ENCODE measurements at places on chromosomes 2 and 18.

DNA sequence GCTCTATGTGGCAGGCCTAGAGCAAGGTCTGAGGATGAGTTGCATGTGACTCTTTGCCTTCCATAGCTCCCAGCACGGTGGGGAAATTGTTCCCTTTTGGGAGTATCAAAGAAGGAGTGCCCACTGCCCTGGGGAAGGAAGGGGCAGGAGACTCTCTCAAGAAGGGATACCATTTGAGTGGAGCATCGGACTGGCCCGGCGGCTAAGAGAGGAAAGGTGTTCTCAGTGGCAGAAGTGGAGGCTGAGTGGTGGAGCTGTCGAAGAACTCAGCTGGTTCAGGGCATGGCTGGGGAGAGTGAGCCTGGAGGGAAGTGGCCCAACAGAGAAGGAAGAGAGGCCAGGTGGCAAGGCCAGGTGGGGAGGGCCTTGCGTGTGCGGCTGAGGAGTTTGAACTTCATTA lies 235.2 kb downstream of the DYSF start:
- no peak for DNase-seq

DNA sequence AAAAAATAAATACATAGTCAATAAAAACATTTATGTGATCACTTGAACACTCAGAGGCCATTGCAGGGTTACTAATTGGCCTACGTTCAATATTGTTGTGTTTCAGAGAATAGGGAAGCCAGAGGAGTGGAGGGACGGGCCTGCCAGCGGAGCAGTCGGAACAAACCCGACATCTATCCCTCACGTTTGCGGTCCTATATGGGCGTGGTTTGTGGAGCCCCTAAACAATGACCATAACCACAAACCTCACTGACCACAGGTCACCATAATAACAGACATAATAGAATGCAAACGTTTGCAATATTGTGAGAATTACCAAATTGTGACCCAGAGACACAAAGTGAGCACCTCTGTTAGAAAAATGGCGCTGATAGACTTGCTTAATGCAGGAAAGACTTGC lies 19.5 kb upstream of the ZNF516 start:
- no peak for DNase-seq

DNA sequence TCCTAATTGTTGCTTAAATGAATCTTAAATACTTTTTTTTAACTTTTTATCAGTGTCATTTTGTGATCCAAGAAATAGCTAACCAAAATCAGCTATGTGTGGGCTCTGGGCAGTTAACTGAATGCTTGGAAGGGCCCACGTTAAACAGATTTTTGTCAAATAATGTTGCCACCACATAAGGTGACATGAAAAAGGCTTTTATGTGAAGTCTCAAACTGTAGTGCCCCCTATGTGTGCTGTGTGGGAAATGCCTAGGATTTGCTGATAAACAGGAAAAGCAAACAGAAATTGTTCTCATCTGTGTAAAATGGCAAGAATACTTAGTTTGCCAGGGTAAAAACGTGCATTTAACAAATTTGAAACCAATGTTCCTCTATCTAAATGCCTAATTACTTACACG lies 242.2 kb downstream of the ZNF516 start:
- no peak for DNase-seq

GRCh38 chr18:72375618-72376017 lies 168.5 kb downstream of the CBLN2 start:
- DNase-seq: no peak

- DNase-seq: peak; percentile 77
Measured at GRCh38 chr2:232444409-232445148, 11.4 kb upstream of the ALPI start.

GRCh38 chr18:75293591-75293990 lies 83.0 kb downstream of the TSHZ1 start:
- no peak for DNase-seq

DNA sequence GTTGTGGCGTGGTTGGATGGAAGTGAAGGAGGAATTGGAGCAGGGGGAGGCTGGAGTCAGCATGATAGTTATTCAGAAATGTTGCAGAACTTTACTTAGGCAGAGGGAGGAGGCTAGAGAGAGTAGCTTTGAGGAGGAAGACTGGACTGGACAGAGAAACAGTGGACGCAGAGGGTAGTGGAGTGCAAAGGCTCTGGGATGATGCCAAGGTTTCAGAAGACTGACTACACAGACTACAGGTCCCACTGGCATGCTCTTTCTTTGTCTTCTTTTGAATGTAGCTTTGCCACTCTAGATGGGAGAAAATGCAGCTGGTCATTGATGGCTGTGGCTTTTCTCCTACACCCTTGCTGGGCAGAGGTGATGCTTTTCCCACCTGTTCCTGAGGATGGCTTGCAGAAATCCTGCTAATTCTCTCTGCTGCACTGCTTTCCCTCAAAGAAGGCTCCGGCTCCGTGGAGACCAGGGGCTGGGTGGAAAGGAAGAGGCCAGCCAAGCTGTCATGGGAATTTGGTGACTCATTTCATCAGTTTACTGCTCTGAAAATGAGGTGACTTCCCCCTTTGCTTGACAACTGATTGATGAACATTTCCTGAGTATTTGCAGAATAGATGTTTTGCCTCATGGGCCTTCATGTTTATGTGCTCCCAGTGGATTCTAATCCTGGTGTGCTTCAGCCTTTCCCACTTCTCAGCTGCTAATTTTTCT lies 42.4 kb downstream of the MEIS1 start:
- DNase-seq: no peak

GRCh38 chr2:109345653-109346480 lies 216.9 kb downstream of the SH3RF3 start:
- no peak for DNase-seq

DNA sequence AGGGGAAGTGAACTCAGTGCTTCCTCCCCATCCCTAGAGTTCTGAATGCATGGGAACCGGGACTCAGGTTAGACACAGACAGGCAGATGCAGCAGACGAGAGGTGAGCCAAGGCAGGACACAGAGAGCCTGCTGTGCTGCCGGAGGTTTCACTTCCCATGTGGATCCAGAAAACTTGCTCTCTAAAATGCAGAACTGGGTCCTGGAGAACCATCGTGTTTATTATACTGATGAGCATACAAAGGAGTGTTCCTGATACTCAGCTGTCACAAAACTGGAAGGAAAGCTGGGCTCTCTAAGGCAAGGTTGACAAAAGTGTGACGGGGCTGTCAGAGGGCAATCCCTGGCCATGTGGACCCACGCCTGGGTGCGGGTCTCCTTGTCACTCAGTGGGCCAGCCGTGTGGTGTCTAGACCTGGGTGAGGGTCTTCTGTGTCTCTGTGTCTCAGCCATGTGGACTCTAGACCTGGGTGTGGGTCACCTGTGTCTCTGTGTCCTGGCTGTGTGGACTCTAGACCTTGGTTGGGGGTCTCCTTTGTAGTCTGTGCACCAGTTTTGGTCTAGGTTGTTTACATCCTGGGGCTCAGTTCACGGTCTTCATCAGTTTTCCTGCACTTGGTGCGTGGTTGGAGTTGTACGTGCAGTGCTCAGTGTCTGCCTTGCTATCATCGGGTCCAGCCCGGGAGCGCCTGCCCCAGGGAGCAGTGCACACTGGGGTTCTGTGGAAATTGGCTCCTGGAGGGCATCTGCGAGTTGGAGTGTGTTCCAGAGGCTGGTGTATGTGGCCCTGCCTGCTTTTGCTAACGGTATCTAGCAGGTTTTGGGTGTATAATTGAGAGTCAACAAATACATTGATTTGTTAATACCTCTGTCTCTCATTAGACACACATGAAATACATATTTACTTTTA lies 141.1 kb downstream of the ATP9B start:
- no peak for DNase-seq

- DNase-seq: no peak
Measured at GRCh38 chr18:59359576-59359952, 499 bp upstream of the LMAN1 start.

GRCh38 chr2:157931542-157931941 lies 55.4 kb upstream of the ACVR1 start:
- DNase-seq: no peak

DNA sequence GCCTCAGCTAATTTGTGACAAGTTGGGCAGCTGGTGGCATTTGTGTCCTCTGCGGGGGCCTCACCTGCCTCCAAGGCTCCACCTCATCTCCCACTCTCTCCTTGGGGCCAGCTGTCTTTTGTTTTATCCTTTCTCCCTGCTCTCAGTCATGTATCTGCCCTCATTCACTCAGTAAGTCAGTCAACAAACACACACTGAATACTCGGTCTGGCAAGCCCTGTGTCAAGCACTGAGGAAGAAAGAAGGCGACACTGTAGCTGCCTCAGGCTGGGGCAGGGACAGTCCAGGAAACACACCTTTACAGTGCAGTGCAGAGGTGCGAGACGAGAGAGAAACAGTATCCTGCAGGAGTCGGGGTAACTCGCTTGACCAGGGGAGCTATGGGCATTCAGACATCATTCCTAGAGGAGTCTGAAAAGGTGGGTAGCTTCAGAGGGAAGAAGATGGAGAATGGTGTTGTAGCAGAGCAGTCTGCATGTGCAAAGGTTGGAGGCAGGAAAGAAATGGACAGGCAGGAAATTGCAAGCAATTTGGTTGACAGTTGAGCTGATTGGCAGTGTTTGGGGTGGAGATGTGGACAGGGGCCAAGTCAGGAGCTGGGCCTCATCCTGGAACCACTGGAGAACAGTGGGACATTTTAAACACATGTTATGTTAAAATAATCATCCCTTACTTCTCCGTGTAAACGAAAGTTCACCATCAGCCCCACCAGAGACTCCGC lies 34.9 kb downstream of the SCTR start:
- no peak for DNase-seq

GRCh38 chr18:2847317-2848246 lies 776 bp downstream of the EMILIN2 start:
- peak; percentile 77 for DNase-seq

- peak; percentile 65 for DNase-seq
Measured at GRCh38 chr18:48676346-48676745, 137.5 kb downstream of the CTIF start.

- DNase-seq: no peak
Measured at GRCh38 chr2:174337337-174338146, 2.8 kb downstream of the SP9 start.

GRCh38 chr18:2441544-2441943 lies 129.8 kb downstream of the METTL4 start:
- DNase-seq: no peak

GRCh38 chr2:226832061-226832460 lies 3.8 kb upstream of the RHBDD1 start:
- peak; percentile 12 for DNase-seq

DNA sequence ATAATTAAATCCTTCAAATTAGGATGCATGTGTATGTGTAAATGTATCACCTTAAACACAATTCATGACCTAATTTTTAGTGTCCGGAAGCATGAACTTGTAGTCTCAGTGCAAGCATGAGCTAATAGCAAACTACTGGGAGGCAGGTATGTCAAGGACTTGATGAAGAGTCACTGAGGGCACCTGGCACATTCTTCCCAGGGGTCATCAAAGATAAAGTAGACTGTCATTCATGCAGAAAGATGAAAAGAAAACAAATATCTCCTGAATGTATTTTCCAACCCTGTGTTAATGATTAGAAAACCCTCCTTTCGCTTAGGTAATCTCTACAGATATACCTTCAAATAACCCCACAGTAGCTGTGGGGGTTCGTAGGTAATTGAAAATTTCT lies 234.9 kb downstream of the SOCS6 start:
- DNase-seq: no peak

DNA sequence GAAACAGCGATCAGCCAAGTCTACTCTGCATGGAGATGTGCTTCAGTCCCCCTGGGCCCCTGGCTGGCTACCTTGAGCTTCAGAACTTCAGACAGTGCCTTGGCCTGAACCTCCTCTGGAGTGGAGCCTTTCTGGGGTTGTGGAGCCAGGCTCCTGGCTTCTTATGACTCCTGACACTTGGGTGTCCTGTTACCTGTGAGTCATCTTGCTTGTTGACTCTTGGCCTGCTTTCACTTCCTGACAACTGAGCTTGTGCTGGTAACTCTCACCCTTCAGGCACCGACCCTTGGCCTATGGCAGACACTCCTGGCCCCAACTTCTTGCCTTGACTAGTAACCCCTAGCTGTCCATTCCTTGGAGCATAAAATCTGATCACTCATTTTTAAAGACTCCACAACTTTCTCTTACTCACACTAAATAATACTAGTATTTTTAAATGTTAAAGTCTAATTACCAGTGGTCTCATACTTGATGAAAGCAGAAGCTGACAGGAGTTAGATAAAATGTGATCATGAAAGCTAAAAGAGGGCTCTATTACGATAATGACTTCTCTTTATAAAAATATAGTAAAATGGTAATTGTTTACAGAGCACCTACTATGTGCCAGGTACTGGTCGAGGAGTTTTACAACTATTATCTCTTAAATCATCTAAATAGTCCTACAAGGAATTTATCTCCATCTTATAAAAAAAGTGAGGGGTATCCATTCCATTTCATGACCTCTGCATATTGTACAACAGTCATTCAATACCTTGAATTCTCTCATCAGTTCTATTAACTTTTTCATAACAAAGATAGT lies 46.3 kb upstream of the VIT start:
- DNase-seq: peak; percentile 36

DNA sequence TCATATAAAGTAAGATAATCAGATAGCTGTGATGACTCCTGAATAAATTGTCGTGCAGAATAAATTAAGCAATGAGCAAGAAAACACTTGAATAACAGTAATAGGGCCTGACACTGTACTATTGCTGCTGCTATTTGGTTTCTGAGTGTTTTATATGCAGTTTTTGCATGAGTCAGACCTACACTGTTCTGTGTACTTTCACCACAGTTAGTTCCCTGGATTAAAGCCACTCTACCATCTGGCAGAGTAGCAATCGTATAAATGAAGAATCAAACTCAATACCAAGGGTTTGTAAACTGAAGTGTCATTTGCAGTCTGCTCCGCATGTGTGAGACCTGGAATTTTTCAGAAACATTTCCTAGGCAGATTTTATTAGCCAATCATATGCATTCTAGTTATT lies 398.6 kb upstream of the CDH7 start:
- DNase-seq: no peak

DNA sequence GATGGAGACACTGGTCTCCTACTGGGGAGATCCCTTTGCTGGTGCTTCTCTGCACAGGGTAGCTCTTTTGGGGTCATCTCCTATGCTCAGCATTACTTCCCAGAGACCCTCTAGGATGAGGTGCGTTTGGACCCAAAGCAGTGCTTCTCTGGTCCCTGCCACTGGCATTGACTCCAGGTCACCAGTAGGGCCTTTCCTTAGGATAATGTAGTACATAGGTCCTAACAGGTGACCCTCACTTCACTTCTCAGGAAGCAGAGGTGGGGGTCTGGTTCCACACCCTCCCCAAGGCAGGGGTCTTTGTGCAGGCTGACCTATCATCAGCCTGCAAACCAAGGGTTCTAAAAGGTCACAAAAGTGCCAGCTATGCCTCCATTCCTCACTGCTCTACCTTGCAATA lies 145.8 kb upstream of the HS6ST1 start:
- DNase-seq: no peak

GRCh38 chr2:204492417-204492816 lies 52.9 kb upstream of the PARD3B start:
- no peak for DNase-seq

GRCh38 chr2:241030333-241030680 lies 31.9 kb downstream of the SNED1 start:
- DNase-seq: no peak

GRCh38 chr2:23027396-23027795 lies 357.6 kb upstream of the KLHL29 start:
- DNase-seq: no peak

DNA sequence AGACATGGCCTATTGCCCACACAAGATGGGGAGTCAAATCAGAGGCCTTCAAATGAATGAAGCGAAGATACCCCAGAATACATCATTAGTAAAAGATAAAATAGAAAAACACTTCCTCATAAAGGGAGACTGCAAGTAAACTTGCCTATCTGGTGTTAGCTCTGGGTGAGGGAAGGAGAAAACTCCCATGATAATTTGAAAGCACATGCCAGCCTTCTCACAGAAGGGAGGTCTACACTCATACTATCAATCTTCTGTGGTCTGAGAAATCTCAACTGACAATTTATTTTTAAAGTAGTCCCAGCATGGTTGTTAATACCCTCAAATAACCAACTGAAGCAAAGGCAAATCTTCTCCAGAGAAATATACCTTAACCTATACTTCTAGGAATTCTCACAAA lies 75.4 kb downstream of the EXOC6B start:
- DNase-seq: no peak

Data from inflammatory macrophage treated with lipopolysaccharide for 1 hour (primary cell).